ENCODE measurements at places on chromosomes 1 and 21.

GRCh38 chr1:154912755-154913154, 23.8 kb downstream of the PMVK start:
- no peak for DNase-seq

- DNase-seq = no peak
Measured at GRCh38 chr21:33411949-33412430, 8.8 kb downstream of the IFNGR2 start.

DNA sequence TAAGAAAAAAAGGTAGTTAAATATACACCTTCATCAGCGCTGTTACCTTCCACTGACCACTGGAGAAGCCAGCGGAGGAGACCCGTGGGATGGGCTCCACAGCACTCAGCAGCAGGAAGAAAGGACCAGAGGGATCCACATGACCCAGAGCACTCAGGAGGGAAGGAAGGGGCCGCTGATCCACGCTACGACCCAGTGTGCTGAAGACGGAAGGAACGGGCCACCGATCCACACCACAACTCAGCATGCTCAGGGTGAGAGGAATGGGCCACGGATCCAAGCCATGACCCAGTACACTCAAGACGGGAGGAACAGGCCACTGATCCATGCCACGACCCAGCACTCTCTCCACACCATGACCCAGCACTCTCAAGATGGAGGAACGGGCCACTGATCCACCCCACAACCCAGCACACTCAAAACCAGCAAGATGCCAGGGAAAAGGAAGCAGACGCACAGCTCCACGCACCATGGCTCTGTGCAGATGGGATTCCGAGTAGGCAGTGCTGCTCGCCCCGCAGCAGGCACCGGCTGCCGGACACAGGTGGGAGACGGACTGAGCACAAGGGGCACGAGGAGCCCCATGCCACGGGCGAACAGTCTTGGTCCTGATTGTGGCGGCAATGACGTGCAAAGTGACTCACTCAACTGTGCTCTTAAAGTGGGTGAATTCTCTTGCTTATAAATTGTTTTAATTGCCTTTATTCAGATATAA, 8.7 kb downstream of the WRAP73 start:
- no peak for DNase-seq

DNA sequence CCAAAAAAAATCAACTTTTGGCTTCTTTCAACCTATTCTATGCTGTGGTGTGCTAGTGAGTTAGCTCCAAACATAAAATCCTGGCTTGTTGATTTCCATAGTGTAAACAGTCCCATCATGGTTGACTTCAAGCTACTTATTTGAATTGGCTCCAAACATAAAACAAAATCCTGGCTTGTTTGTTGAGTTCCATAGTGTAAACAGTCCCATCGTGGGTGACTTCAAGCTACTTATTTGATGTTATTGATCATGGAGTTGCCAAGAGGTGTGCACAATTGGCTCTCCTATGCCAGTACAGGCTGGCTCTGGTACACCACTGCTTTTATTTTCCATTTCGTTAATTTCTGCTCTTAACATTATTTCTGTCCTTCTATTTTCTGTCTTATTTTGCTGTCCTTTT, 1.8 kb upstream of the COA6 start:
- no peak for DNase-seq

- DNase-seq = no peak
Measured at GRCh38 chr1:31437433-31438037, 24.5 kb downstream of the SERINC2 start.

GRCh38 chr1:24898909-24899439, 31.1 kb downstream of the RUNX3 start:
- DNase-seq = no peak

DNA sequence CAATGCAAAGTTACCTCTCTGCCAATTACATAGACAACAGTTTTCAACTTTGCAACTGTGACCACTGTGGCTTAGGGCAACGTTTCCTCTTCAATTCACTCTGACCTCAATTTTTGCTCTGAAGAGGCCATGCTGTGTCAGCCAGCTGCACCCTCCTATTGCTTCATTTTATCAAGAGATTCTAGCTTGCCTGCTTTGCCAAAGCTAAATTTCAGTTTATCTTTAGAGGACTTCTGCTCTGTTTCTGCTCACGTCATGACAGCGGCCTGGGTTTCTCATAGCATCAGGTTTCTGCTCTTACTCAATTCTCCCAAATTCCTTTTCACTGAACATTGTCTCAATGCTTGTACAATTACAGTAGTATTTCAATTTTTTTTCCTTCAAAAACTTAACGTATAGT, 154.6 kb downstream of the PLA2G4A start:
- DNase-seq = no peak

GRCh38 chr21:43204638-43205037, 35.8 kb downstream of the CRYAA start:
- no peak for DNase-seq

- DNase-seq = no peak
Measured at GRCh38 chr1:201933840-201934430, 12.4 kb downstream of the LMOD1 start.

DNA sequence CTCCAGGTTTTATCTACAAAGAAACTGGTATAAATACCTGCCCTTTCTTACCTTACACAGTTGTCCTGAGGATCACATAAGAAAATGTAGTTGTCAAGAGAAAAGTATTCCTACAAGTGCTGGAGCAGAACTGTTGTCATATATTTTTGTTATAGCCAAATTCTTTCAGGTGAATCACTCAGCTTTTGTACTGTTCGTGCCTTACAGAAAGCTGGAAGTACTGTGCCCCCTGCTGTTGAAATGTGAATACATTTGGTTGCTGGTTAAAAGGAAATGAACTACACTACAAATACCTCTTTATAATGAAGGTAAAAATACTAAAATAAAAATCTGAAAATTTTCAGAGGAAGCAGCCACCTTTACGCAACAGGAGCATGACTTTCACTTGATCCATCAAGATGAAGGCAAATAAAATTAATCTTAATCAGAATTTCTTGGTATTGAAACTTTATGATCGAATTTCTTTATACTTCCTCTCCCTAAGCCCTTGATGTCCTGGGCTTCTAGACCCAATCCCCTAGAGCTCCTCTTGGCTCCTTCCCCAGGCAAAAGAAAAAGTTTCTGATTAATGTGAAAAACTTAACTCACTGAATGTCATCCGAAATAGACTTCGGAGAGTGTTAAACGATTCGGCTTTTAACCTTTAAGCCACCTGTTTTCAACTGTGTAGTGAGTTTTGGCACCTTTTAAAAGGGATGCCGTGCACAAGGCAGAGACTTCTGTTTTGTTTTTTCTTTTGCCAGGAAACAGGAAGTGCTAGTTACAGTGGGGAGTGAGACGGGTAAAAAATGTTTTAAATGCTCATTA, 12.5 kb downstream of the CHML start:
- peak; percentile 52 for DNase-seq

DNA sequence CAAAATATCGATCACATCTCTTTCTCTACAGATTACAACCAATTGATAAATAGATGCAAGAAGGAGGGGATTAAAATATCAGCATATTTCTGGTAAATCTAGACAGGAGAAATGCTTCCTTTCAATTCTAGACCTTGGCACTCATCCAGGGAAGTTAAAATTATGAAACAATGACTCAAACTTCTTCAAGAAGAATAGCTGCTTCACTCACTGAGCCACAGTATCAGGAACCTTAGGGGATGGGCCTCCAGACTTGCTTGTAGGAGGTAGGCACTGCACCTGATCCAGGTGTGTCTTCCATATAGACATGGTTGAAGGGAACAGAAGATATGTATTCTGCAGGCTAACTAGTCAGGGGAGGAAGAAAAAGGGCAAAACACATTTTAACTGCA, 9.8 kb downstream of the SLAMF7 start:
- DNase-seq = no peak

- DNase-seq = peak; percentile 54
Measured at GRCh38 chr1:166164995-166165660, 1.7 kb downstream of the FAM78B start.

GRCh38 chr1:34549199-34549598, 205.6 kb upstream of the GJB5 start:
- no peak for DNase-seq

- no peak for DNase-seq
Measured at GRCh38 chr1:157247005-157247763, 109.0 kb upstream of the ETV3 start.

DNA sequence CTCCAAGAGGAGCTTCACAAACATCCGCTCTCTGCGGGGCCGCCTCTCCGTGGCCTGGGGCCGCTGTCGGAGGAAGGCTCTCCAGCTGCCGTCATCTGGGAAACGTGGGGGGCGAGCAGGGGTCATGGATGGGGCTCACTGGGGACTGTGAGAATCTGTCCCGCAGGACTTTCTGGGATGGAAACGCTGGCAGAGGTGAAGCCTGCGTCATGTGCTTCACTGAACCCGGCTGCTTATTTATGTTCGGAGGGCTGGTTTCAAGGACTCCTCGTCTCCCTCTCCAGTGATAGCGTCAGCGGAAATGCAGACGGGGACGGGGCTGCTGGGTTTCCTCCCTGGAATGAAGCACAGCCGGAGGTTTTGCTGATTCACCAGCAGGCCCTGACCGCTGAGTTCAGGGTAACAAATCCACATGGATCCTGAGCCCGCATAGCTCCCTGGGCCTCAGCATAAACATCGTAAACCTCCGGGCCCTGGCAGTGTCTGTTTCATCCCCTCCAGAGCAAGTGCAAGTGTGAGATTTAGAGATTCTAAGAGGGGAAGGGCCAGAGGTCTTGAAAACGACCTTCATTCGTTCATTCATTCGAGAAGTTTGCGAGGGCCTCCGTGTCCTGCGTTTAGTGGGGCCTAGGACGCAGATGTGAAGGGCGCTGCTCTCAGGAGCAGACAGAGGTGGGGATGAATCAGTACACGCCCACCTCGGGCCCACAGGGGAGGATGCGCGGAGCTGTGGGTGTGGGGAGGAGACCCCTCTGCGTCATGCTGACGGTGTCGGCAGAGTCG, 7.0 kb upstream of the POFUT2 start:
- peak; percentile 98 for DNase-seq

GRCh38 chr1:204917802-204918201, 47.1 kb downstream of the NFASC start:
- no peak for DNase-seq

GRCh38 chr21:43302062-43302700, 124.8 kb downstream of the SIK1 start:
- no peak for DNase-seq

- DNase-seq = no peak
Measured at GRCh38 chr1:23619299-23620188, 60.2 kb upstream of the ID3 start.

DNA sequence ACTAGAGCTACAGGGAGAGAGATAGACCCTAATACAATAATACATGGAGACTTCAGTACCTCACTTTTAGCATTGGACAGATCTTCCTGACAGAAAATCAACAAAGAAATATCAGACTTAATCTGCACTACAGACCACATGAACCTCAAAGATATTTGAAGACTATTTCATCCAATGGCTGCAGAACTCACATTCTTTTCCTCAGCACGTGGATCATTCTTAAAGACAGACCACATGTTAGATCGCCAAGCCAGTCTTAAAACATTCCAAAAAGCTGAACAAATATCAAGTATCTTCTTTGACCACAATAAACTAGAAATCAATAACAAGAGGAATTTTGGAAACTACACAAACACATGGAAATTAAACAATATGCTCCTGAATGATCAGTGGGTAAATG, 576.0 kb downstream of the KIF26B start:
- DNase-seq = no peak

DNA sequence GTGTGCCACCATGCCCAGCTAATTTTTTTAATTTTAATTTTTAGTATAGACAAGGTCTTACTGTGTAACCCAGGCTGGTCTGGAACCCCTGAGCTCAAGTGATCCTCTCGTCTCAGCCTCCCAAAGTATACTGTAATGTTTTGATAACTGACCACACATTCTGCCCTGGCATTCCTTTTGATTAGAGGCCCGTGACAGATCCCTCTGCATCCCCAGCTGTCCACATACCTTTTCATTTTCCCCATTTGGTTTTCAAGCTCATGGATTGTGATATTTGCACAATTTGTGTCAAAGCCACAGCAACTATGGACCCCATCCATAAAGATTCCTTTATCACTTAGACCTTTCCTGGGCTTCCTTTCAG, 116.8 kb upstream of the ATP1A1 start:
- no peak for DNase-seq

DNA sequence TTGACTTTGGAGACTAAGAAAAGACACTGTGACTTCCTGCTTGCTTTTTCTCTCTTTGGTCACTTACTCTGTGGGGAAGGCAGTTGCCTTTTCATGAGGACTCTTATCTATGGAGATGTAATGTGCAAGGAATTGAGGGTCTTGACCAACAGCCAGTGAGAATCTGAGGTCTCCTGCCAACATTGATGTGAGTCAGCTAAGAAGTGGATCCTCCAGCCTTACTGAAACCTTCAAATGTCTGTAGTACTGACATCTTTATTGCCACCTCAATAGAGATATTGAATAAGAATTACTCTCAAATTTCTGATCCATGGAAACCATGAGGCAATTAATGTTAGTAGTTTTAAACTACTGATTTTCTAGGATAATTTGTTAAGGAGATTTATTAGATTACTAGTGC, 598.4 kb downstream of the ADGRL2 start:
- peak; percentile 15 for DNase-seq

GRCh38 chr1:2561898-2562895, 6.0 kb downstream of the TNFRSF14 start:
- DNase-seq = no peak

DNA sequence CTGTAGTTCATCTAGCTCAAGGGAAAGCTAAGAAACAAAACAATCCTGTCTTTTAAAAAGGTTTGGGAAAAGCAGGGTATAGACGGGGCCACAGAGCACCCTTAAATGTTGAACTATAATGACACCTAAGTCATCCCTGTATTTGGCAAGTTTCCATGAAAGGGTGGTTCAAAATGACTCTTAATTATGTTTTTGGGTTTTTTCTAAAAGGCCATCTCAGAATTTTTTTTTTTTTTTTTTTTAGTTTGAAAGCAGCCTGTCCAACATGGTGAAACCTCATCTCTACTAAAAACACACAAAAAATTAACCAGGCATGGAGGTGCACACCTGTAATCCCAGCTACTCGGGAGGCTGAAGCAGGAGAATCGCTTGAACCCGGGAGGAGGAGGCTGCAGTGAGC, 22.2 kb downstream of the TOMM20 start:
- DNase-seq = no peak

- no peak for DNase-seq
Measured at GRCh38 chr1:5990913-5991312, 1.3 kb downstream of the NPHP4 start.

- no peak for DNase-seq
Measured at GRCh38 chr1:159921251-159921650, 4.1 kb downstream of the TAGLN2 start.
